ENCODE measurements at places on chromosomes 5 and 9. TPM values are rescaled to one million over a fixed set of nuclear protein-coding genes. Genes with fewer than 3 reads are reported as not detected.
A peak's percentile ranks its signal among the peaks of the same experiment; 100 is the strongest.

GRCh38 chr9:78296201-78296892 lies 578 bp upstream of the PSAT1 start:
- DNase-seq = peak; percentile 20

GRCh38 chr9:70802206-70802605 lies 319.2 kb downstream of the TRPM3 start:
- no peak for DNase-seq

DNA sequence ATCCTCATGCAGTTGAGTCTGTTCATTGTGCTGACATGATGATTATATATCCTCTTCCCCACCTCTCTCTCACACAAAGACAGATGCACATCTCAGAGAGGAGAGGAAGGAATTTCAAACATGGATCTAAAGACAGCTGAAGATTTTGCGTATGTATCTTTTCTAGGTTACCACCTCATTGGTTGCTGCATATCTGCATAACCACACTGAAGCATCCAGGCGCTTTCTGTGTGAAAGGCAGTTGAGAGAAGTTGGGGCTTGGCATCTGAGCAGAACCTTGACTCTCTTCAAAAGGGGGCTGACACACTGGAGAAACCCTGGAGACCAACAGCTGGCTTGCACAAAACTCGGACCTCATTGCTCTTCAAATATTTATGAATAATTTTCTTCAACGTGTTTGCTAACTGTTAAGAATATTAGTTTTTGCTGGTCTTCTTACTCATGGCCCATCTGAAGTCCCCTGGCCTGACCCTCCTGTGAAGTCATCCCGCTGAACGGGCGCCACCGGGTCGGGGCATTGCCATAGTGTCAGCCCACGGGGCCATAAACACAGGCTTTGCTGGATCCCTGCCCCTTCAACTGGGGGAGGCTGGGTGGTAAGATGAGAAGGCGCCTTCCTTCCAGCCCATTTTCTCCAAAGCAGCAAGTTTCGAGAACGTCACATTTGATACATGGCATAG lies 593.2 kb upstream of the CLINT1 start:
- peak; percentile 57 for DNase-seq

GRCh38 chr5:100322483-100322882 lies 212.7 kb upstream of the FAM174A start:
- no peak for DNase-seq

DNA sequence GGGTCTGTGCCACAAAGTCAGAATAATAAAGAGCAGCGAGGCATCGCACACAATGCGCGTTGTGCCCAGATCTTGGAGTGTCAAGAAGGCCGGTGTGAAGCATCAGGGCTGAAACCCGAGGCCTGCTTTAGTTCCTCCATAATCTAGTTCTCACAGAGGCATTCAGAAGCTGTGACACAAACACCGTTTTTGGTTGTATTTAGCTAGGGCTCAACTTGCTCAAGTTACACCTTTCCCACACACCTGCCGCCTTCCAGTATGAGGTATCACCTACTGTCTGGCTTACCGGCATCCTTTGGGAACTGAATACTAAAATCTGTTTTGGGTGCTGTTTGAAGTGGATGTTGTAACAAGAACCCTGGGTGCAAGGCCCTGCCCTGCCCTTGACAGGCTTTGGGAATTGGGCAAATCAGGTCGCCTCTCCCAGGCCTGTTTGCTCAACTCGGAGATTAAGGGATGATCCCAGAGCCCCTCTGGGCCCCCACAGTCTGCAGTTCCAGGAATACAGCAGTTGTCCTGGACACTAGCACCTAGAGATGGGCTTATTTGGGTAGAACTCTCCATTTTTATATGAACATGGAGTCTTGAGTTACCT lies 27.0 kb downstream of the SLC25A25 start:
- no peak for DNase-seq

DNA sequence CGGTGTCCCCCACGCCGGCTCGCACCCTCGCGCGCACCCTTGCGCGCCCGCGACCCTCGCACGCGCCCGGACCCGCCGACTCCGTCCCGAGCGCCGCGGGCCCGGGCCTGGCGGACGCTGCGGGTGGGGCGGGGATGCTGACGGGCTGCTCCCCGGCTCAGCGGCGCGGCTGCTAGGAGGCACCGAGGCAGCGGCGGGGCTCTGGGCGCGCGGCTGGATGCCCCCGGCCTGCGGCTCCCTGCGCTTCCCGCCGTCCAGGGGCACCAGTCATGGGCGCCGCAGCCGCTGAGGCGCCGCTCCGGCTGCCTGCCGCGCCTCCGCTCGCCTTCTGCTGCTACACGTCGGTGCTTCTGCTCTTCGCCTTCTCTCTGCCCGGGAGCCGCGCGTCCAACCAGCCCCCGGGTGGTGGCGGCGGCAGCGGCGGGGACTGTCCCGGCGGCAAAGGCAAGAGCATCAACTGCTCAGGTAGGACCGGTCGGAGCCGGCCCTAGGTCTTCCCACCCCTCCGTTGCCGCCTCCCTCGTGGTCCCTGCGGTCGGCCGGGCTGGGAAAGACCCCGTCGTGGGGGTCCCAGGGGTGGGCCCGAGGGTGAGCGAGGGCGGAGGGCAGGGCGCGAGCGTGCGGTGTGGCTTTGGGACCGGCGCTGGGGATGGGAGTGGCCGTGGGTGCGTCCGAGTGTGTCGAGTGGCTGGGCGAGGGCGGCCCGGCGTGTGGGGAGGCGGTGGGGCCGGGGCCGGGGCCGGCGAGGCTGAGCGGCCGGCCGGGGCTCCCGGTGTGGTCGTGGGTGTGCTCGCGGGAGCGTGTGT lies 530 bp downstream of the TMEFF1 start:
- DNase-seq = peak; percentile 53

GRCh38 chr9:117278020-117278419 lies 136.8 kb downstream of the ASTN2 start:
- DNase-seq = no peak

PCA3 gene
- total RNA-seq = not detected

CARD6 gene
- 4.0 TPM for total RNA-seq

ZDHHC12 gene
- total RNA-seq = 4.7 TPM

WWC1 gene
- total RNA-seq = 0.25 TPM
